ENCODE measurements at places on chromosomes 7 and 10.

DNA sequence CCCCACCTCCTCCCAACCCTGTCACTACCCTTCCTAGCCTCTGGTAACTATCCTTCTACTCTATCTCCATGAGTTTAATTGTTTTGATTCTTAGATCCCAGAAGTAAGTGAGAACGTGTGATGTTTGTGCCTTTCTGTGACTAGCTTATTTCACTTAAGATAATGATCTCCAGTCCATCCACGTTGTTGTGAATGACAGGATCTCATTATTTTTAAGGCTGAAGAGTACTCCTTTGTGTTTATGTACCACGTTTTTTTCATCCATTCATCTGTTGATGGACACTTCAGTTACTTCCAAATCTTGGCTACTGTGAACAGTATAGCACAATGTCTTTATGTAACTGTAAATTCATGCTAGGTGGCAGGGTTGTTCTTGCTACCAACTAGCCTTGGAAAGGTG lies 461.6 kb downstream of the PLXDC2 start:
- DNase-seq = no peak

DNA sequence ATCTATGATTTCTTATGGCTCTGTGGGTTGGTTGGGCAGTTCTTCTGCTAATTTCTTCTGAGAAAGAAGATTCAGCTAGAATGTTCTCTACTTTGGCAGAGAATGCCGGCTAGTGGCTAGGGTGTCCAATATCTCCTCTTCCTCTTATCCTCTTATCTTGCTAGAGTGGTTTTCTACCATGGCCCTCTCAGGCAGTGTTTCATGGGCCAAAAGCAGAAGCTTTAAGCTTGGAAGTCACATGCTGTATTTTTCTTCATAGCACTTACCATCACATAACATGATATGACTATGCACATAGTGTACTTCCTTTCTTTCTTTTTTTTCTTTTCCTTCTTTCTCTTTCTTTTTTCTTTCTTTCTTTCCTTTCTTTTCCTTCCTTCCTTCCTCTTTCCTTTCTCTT lies 140.0 kb downstream of the ITGB8 start:
- no peak for DNase-seq

DNA sequence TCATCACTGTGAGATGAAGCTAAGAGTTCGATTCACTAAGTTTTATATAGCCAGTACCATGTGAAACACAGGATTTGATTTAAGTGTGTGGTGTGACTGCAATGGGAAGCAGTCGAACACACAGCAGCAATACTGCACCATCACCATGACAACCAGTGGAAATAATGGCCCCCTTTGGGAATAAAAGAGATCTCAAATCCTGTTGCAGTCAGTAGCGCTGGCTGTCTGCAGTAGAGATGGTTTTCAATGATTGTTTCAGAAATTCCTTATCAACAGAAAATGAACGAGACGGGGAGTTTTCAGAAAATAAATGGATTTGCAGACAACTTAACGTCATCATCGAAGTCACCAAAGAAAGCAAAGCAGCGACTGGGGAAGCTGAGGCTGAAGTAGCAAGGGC lies 91.0 kb downstream of the PTPRE start:
- no peak for DNase-seq

GRCh38 chr7:158934628-158935027 lies 78.3 kb downstream of the DYNC2I1 start:
- DNase-seq = no peak

- no peak for DNase-seq
These were observed 55.7 kb upstream of the ANTXRL start for GRCh38 chr10:46231087-46231486.

DNA sequence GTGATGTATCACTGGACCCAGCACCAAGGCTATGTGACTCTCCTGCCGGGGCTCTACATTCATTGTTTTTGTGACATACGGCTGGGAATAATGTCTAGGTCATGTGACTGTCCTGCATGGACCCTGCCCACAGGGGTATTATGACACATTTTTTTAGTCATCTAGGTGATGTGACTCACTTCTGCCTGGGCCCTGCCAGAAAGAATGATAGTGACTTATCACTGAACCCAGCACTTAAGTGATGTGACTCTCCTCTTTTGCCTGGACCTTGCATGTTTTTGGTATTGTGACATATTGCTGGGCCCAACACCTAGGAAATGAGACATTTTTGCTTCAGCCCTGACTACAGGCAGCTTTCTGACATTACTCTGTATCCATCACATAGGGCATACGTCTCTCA lies 51.1 kb upstream of the ZNF107 start:
- DNase-seq = no peak
